Renal cortical epithelial cell (primary cell): ENCODE measurements at places on chromosomes 11 and 22. TPM values are rescaled to one million over a fixed set of nuclear protein-coding genes. Genes with fewer than 3 reads are reported as not detected.

GRCh38 chr11:89175796-89176195 lies 1.9 kb upstream of the TYR start:
- DNase-seq: no peak

DNA sequence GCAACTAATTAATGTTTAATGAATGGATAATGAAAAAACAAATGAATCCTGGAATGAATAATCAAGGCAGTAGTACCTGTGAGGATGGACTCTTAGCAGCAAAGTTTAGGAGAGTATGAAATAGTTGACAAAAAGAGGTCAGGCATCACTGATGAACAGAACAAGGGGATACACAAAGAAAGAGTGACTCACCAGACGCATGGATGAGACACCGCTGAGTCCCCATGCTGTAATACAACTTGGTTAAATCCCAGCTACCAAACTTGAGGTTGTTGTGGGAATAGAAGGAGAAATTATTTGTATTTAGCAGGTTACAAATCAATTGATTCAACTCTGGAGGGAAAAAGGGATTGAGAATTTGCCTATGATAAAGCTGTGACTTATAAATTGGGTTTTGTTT lies 976.9 kb upstream of the TENM4 start:
- no peak for DNase-seq

Gene KCNK4
- total RNA-seq: not detected in 2 replicates

- no peak for DNase-seq
Observed at GRCh38 chr22:36185828-36186624, 15.6 kb downstream of the APOL4 start.

- DNase-seq: no peak
Observed at GRCh38 chr22:39725351-39726035, 154.9 kb downstream of the CACNA1I start.

Gene SYT12
- 0.87 and 10.6 TPM in 2 replicates for total RNA-seq

DNA sequence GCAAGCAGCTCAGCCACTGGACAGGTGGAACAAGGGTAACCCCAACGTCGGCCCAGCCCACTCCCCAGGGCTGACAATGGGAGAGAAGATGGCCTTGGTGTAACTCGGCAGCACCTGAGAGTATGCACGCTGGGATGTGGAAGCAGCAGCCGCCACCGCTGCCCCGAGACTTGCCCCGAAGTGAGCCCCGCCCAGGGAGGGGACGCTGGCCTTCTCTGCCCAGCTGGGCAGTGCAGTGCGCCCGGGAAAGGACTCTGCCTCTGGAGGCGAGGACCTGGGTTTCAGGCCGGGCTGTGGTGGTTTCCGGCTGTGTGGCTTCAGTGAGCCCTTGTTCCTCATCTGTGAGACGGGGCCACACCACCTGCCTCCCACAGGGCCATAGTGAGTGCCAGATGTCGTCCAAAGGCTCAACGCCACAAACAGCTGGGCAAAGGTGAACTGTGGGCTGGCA lies 8.6 kb upstream of the POLDIP3 start:
- no peak for DNase-seq

GRCh38 chr22:48802576-48802975 lies 1025.1 kb downstream of the BRD1 start:
- DNase-seq: no peak

GRCh38 chr22:26545385-26545784 lies 33.1 kb upstream of the TFIP11 start:
- no peak for DNase-seq

GRCh38 chr11:17861036-17861755 lies 126.6 kb downstream of the KCNC1 start:
- DNase-seq: no peak

Gene BDNF
- total RNA-seq: 6.4 and 7.6 TPM in 2 replicates

DNA sequence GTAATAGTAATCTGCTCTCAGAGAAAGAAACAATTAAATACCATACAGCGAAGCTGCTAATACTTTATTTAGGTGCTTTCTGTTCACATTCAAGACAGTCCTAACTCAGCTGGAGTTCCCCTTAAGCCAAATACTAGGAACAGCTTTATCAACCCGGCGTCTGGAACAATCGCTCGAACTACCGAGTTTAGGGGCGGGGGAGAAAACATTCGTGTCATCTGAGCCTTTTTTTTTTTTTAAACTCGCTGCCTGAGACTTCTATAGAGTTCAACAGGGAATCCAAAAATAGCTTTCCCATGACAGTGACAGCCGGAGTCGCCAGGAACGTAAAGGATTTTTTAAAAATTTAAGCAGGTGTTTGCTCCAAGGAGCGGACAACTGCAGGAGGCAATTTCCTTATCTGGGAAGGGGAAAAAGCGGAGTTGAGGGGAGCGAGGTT lies 852 bp downstream of the TRAF6 start:
- peak; percentile 26 for DNase-seq

GRCh38 chr11:43327987-43328386 lies 16.2 kb downstream of the API5 start:
- peak; percentile 78 for DNase-seq

Gene HSPB2
- 0.10 and 0.69 TPM in 2 replicates for total RNA-seq

DNA sequence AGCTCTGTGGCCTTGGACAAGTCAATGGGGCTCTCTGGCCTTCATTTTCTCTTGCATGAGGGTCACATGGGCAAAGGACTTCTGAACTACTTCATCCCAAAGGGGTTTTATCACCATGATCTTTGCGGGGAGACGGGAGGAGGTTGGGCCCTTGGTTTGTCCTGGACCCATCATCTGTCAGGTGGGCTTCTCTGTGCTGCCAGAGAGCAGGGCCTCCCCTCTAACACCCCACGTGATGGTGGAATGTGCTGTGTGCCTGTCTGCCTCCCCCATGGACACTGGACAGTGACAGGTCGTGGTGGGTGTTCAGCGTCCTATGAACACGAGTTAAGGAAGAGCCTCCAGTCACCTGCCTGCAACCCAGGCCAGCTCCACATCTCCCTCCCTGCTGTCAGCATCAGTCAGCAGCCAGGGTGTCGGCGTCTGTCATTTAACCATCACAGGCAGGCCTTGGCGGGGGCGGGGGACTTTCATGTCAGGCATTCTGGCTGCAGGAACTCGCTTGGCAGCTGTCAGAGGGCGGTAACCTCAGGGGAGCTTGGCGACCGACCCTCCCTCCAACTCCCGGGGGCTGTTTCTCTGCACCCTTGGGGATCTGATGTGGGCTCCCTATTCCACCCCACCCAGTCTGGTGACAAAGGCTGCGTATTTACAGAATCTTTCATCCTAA lies 2.6 kb upstream of the SUN2 start:
- DNase-seq: no peak

Gene CNTN5
- total RNA-seq: under 0.01 and 0.10 TPM in 2 replicates

Gene LRRC32
- total RNA-seq: 0.17 and 5.6 TPM in 2 replicates

- peak; percentile 16 for DNase-seq
Observed at GRCh38 chr11:132158091-132158490, 787.7 kb downstream of the NTM start.

Gene UBASH3B
- 12.5 and 50.5 TPM in 2 replicates for total RNA-seq

Gene MACROD1
- total RNA-seq: 9.3 and 18.4 TPM in 2 replicates

DNA sequence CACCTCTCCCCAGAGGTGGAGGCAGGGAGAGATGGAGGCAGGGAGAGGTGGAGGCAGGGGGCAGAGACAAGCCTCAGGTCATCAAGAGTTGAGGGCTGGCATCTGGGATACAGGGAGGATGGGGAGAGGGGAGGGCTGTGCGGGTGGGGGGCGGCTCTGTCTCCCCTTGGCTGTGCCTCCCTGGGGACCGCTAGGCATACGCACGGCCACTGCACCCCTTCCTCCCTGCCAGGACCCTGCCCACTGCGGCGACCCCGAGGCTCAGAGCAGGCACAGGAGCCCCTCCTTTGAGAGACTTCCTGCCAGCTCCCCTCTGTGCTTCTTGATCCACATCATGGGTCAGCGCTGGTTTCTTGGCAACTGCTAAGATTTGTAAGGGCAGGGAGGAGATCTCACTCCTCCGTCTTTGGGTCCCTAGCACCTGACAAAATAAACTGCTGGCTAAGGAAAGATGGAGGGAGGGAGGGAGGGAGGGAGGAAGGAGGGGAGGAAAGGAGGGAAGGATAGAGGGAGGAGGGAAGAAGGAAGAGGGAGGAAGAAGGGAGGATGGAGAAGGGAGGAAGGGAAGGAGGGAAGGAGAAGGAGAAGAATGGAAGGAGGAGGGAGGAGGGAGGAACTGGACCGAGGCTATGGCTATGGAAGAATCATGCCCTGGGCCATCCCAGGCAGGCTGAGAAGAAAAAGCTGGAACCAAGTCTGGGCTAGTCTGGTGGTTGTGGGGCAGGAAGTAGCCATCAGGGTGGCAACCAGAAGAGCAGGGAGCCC lies 18.5 kb downstream of the PRR33 start:
- peak; percentile 8 for DNase-seq

Gene LRP4
- 4.0 and 17.7 TPM in 2 replicates for total RNA-seq

GRCh38 chr22:44284711-44285110 lies 28.0 kb downstream of the SHISAL1 start:
- no peak for DNase-seq

- no peak for DNase-seq
Observed at GRCh38 chr11:118004543-118005223, 18.5 kb downstream of the IL10RA start.

GRCh38 chr11:97607291-97608000 lies 1217.6 kb downstream of the JRKL start:
- no peak for DNase-seq

Gene THAP7
- total RNA-seq: 11.4 and 16.3 TPM in 2 replicates

Gene SUSD2
- total RNA-seq: 0.10 TPM in 1 of 2 replicates, not detected in the other

- no peak for DNase-seq
Observed at GRCh38 chr11:35794333-35794732, 131.8 kb downstream of the TRIM44 start.

Gene ZNF280B
- 0.87 and 1.9 TPM in 2 replicates for total RNA-seq

Gene MMP27
- total RNA-seq: not detected in 2 replicates

Gene HTR3B
- not detected in 2 replicates for total RNA-seq
